Suprapubic skin (tissue), 4 donors: ENCODE measurements at places on chromosomes 2 and 18. TPM values are rescaled to one million over a fixed set of nuclear protein-coding genes. Genes with fewer than 3 reads are reported as not detected.

The SERPINB13 gene
- total RNA-seq, result 17.3 TPM

The KCNS3 gene
- total RNA-seq, result 34.8 TPM

DNA sequence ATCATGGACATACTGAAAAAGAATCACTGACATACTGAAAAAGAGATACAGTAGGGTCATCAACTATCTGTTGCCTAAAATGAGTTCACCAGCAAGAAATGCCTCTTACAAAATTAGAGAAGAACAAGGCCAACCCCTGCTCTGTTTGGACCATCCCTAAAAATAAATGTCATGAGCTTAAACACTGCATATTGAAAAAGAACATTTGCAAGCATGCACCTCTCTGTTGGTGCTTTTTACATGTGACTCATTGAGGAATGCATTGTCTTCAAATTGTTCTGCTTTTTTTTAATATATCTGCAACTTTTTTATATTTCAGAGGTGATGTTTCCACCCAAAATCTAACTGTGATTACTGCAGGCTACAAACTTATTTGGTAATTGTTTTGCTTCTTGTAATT is 233.9 kb upstream of the LRATD1 start:
- H3K27me3 ChIP-seq, result no peaks in the 10 kb centered on the region
- no peak for DNase-seq
- H3K4me3 ChIP-seq, result no peak overlapping the region
- H3K36me3 ChIP-seq, result no peaks in the 10 kb centered on the region
- no peak overlapping the region for H3K27ac ChIP-seq
- H3K4me1 ChIP-seq, result no peaks in the 10 kb centered on the region

- no peaks in the 10 kb centered on the region for H3K27me3 ChIP-seq
- H3K36me3 ChIP-seq, result no peaks in the 10 kb centered on the region
- H3K4me1 ChIP-seq, result no peaks in the 10 kb centered on the region
- no peak overlapping the region for H3K4me3 ChIP-seq
- H3K27ac ChIP-seq, result no peak overlapping the region
Observed at GRCh38 chr2:14459786-14460325, 172.7 kb upstream of the LRATD1 start.

GRCh38 chr2:24744356-24744755 is 48.8 kb downstream of the PTRHD1 start:
- H3K36me3 ChIP-seq, result peaks cover 37% of the 10 kb centered on the region
- peaks cover 10% of the 10 kb centered on the region for H3K4me1 ChIP-seq
- H3K27ac ChIP-seq, result no peak overlapping the region
- no peaks in the 10 kb centered on the region for H3K27me3 ChIP-seq

DNA sequence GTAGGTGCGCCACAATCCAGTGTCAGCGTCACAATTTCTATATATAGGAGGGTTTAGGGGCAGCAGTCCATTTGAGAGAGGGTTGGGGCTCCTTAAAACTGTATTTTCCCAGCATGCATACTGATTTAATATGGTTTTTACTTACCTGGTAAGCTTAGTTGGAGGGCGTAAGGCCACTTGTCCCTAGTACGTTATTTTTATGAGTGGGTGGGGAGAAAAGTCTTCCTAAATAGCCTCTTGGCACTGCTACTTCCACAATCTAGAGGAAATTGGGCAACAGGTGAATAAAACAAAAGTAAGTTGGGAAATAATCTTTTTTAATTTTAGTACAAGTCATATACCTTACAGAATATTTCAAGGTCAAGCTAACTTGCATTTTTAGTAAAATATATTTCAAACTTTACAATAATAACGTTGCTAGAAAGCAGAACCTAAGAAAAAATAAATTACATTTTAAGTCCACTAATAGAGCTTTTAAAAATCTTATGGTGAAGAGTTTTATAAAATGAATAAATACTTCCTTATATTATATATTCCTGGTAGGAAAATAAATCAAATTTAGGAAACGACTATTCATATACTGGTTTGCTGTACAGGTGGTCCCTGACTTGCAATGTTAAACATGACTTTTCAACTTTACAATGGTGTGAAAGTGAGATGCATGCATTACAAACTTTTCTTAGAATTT is 20.9 kb downstream of the DHRS9 start:
- peaks cover 13% of the 10 kb centered on the region for H3K4me1 ChIP-seq
- no peak overlapping the region for H3K27ac ChIP-seq
- no peaks in the 10 kb centered on the region for H3K36me3 ChIP-seq
- H3K27me3 ChIP-seq, result no peaks in the 10 kb centered on the region
- no peak for DNase-seq

DNA sequence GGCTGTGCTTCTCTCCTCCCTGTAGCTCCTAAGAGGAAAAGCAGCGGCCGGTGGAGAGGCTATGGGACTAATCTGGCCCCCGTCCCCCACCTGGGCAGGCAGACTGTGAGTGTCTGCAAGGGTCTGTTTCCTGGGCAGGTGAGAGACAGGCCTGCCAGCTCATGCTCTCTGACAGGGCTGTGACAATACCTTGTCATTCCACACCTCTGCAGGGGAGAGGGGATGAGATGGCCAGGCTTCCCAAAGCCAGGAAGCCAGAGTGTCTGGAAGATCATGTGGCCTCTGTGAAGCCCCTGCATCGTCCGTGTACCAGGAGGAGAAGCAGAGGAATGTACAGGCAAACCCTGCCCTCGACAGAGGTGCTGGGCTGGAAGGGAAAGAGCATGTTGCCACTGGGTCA is 142.5 kb upstream of the GATA6 start:
- H3K27ac ChIP-seq, result no peak overlapping the region
- no peak overlapping the region for H3K4me3 ChIP-seq
- H3K27me3 ChIP-seq, result no peaks in the 10 kb centered on the region
- no peak for DNase-seq
- no peaks in the 10 kb centered on the region for H3K4me1 ChIP-seq

GRCh38 chr18:26757263-26758019 is 108.1 kb downstream of the AQP4 start:
- H3K36me3 ChIP-seq, result no peaks in the 10 kb centered on the region
- peaks cover 6% of the 10 kb centered on the region for H3K4me1 ChIP-seq
- H3K27ac ChIP-seq, result no peak overlapping the region
- no peak overlapping the region for H3K4me3 ChIP-seq

DNA sequence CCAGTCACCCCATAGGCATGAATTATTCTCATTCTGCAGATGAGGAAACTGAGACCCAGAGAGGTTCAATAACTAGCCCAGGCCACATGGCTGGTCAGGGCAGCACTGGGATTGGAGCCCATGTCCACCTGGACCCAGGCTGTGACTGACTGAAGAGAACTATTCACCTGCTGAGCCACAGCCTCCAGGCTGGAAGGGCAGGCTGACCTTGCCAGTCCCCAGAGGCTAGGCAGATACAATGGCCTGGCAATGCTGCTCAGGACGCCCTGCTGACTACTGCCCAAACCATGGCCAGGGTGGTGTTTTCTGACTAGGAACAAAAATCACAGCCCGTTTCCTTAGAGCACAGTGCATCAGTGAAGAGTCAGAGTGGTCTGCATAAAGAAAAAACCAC is 36.8 kb downstream of the HS6ST1 start:
- DNase-seq, result no peak
- peak overlapping the region; percentile 22 for H3K27ac ChIP-seq
- H3K27me3 ChIP-seq, result no peaks in the 10 kb centered on the region
- H3K36me3 ChIP-seq, result peaks cover 9% of the 10 kb centered on the region
- no peak overlapping the region for H3K4me3 ChIP-seq
- H3K4me1 ChIP-seq, result peaks cover 49% of the 10 kb centered on the region

GRCh38 chr18:10072671-10073175 is 158.9 kb downstream of the VAPA start:
- DNase-seq, result no peak
- H3K27me3 ChIP-seq, result no peaks in the 10 kb centered on the region
- H3K36me3 ChIP-seq, result no peaks in the 10 kb centered on the region
- peaks cover 23% of the 10 kb centered on the region for H3K4me1 ChIP-seq

GRCh38 chr2:67792681-67793091 is 270.1 kb downstream of the C1D start:
- no peak for DNase-seq
- no peaks in the 10 kb centered on the region for H3K27me3 ChIP-seq
- H3K36me3 ChIP-seq, result no peaks in the 10 kb centered on the region
- peaks cover 9% of the 10 kb centered on the region for H3K4me1 ChIP-seq
- H3K4me3 ChIP-seq, result no peak overlapping the region

DNA sequence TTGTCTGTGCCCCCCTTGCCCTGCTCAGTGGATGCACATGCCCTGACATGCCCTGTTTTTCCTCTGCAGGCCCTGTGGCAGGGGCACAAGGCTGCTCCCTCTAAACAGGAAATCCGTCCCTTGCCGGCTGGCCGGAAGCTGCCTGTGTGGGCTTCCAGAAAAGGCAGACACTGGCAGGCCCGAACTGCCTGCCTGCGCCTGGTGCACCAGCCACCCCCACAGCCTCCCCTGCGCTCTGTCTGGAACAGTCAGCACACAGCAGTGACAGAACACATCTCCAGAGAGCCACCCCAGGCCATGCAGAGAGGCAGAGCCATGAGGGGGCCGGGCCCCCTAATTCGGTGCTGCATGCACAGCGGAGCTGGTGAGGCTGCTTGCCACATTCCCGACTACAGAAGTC is 33.5 kb downstream of the LOXHD1 start:
- no peak for DNase-seq
- no peaks in the 10 kb centered on the region for H3K36me3 ChIP-seq
- H3K4me1 ChIP-seq, result peaks cover 8% of the 10 kb centered on the region
- peaks cover 10% of the 10 kb centered on the region for H3K27me3 ChIP-seq
- no peak overlapping the region for H3K4me3 ChIP-seq
- H3K27ac ChIP-seq, result no peak overlapping the region

DNA sequence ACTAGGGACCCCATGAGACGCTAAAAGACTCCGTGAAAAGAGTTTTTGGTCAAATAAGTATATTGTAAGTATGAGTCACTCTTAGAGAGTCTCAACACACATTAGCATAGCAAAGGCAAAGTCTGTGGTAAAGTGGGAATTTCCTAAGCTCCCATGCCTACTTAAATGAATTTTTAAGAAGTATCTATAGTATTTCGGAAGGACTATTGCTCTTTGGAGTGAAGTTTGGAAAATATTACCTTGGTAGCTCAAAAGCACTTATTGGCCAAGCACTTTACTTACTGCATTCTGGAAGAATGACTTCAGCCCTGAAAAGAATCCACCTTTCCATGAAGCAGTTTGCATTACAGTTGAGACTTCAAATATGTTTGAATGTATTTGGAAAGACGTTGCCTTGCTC is 57.1 kb downstream of the CAVIN2 start:
- H3K4me3 ChIP-seq, result no peak overlapping the region
- no peak overlapping the region for H3K27ac ChIP-seq
- H3K27me3 ChIP-seq, result no peaks in the 10 kb centered on the region
- H3K36me3 ChIP-seq, result no peaks in the 10 kb centered on the region
- no peaks in the 10 kb centered on the region for H3K4me1 ChIP-seq

GRCh38 chr2:215896921-215897320 is 116.4 kb downstream of the MREG start:
- H3K4me3 ChIP-seq, result no peak overlapping the region
- no peak for DNase-seq
- no peaks in the 10 kb centered on the region for H3K36me3 ChIP-seq
- H3K4me1 ChIP-seq, result peaks cover 12% of the 10 kb centered on the region
